ELF-1 (cell line): ENCODE measurements at places on chromosomes 12 and 14.
A peak's percentile ranks its signal among the peaks of the same experiment; 100 is the strongest.

GRCh38 chr12:117967043-117967442 lies 1.7 kb downstream of the KSR2 start:
- no peak for DNase-seq

DNA sequence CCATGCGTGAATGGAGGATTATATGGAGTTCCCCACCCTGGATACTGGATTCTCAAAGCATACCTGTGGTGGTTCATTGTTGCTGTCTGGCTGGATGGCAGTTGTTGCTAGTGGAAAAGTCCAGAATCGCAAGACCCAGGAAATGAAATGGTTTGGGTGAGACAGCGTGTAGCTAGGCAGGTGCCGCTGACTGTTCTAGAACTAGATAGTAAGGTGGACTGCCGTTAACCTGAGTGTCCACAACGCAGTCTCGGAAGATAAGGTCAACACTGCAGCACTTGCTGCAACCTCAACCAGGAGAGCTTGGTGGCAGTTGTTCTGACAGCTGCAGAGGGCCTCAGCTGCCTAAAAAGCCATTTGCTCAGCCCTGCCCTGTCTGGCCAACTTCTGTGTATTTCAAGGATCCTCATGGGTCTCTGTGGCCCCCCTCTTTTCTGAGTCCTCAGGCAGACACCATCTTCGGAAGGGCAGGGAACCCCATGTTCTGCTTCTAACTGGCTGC lies 15.5 kb upstream of the IRF2BPL start:
- DNase-seq: peak; percentile 24

DNA sequence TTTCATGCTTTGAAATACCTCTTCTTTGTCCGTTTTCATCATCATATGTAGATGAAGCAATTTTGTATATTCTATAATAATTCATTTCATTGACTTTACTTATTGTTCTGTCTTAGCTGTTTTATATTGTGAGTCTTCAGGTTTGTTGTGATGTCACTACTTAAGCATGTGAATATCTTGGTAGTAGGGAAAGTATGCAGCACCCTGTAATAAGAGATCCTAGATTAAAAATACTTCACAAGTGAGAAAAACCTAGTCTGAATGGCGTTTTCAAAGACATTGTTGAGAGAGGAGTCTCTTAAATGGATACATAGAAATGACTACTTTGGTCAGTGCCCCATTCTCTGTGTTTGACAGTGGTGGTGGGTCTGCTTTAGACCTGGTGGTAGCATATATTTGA lies 61.4 kb downstream of the SLC16A7 start:
- DNase-seq: no peak

GRCh38 chr14:37620856-37621255 lies 25.4 kb downstream of the TTC6 start:
- no peak for DNase-seq

DNA sequence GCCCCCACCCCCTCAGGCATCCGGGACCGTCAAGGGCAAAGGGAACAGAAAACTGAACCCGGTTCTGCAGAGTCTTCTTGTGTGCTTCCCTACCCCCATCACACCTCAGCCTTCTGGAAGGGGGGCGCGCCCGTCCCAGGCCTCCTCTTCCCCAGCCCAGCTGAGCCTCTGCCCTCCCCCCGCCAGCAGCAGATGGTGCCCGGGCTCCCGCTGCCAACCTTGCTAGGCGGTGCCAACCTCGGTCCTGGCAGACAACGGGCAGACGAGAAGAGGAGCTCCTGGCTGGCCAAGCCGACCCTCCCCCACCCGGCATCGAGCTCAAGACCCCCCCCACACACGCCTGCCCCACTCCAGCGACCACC lies 8.7 kb downstream of the STAC3 start:
- no peak for DNase-seq

DNA sequence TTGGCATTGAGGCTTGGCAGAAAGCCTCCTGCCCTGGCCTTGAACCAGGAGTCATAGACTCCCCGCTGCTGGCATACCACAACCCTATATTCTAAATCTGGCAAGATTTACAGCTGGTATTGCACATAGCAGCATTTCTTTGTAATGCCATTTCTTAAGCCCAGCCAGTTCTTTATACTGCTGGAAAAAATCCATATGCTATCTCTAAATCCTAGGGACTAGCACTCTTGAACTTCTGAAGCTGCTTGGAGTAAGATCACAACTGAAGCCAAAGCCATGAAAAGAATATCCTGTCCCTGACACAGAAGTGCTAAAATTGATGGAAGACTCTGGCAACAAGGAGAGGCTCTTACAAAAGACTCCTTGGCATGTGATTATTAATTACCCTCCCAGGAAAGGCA lies 89.3 kb downstream of the KCNC2 start:
- no peak for DNase-seq

GRCh38 chr14:26137161-26137560 lies 460.7 kb downstream of the NOVA1 start:
- no peak for DNase-seq

DNA sequence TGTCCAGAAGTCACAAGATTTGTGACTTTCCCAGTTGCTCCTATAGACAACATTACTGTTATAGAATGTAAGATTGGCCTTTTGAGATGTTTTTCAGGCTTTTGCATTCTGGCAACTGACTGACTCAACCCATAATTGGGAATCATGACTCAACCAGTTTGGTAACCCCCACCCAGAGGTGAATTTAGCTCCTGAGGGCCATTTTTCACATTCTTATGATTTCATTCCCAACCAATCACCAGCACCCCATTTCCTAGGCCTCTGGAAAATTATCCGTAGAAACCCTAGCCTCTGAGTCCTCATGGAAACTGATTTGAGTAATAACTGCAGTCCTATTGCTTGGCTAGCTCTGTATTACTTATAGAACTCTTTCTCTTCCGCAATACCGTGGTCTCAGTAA lies 626.0 kb upstream of the SEL1L start:
- DNase-seq: no peak

- DNase-seq: no peak
Measured at GRCh38 chr12:24431872-24432271, 482.4 kb upstream of the SOX5 start.

DNA sequence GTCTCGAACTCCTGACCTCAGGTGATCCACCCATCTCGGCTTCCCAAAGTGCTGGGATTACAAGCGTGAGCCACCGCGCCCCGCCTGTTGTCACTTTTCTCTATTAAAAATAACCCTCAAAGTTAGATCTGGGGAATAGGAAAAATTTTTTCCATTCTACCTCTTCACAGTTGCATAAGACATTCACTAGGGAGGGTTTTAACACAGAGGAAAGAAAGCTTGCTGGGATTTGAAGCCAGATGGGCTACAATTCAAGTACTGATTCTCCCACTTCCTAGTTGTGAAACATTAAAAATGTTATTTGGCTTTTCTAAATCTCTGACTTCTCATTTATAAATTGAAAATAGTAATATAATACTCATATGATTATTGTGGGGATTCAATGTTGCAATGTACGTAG lies 23.3 kb upstream of the SLC15A5 start:
- no peak for DNase-seq

DNA sequence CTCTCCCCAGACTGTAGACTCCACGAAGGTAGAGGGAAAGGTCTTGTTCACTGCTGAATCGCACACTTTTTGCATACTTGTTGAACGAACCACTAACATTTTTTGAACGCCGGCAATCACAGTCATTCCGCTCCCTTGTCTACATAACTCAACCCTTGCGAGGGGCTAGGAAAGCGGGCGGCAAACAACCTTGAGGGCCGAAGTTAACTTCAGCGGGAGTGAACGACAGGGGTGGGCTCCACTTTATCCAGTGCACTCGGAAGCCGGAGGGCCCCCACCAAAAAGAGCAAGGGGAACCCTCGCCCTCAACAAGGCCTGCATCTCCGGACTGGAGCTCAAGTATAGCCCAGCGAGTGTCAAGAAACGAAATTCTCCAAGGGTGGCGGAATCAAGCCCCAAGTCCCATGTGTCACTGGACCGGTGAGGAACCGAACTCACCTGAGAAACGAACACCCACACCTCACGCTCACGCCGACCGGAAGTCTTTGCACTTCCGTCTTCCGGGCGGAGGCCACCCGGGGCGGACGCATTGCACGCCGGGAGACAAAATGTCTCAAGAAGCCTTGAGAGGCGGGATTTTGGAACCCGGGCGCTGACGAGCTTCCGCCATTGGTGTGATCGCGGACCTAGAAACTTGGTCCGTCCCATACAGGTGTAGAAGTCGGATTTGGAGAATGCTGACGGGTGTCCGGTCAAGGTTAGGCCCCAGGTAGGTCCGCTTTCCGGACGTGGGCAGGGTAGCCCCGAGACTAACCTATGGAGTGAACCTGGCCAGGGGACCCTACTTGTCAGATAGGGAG lies at the start of gene LLPH:
Gene LLPH (minus strand): TSS at position 484 of the 800 bp plus-strand sequence. CDS start 1,644 bp downstream, outside the sequence.
- DNase-seq: peak; percentile 92

GRCh38 chr12:63103494-63104131 lies 47.4 kb downstream of the AVPR1A start:
- no peak for DNase-seq

- DNase-seq: no peak
Measured at GRCh38 chr12:120115066-120115465, 1.5 kb downstream of the RAB35 start.

DNA sequence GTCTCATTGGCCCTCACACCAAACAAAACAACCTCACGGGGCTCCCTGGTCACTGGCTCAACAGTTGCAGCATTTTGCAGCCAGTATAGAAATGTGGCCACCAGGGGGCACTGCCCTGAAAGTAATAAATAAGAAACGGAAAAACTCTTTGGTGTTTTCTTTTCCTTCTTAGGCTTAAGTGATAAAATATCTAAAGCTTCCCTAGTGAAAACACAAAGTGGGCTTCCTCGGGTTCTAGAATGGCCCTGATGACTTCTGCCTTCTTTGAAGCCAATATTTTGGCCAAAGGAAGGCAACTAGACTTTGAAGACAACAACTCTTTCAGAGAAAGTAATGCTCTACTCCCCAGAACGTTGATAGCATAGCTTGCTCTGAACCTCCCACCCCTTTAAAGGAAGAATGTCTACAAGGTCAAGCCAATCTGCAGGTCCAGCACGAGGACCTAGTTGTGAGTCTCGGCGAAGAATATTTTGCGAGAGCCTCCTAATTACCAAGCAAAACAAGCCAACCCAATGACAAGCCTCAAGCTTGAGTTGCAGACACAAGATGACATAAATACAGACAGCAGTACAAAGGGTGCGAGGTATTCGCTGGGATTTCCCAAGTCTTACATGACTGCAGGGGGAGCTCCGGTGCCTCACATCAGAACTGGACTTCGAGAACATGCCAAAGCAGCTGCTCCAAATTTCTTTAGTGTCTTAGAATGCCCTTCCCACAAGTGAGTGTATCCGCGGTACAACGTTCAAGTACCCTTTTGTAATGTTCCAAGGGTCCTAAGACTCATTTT lies 2.6 kb downstream of the ITPK1 start:
- peak; percentile 81 for DNase-seq

DNA sequence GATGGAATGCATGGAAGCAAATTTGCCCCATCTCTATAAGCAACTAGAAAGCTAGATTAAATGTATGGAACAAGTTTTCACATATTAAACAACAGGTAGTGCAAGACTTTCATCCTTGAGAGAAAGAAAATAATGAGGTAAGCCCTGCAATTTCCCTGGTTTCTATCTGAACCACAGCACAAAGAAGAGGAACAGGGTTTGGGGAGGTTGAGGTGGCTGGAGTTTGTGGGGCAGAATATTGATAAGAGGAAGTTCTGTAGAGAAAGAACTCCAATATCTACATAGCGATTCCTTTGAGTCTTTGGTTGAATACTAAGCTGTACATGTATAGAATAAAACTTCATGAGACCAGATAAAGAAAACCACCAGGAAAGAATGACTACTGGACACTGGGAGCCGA lies 96.3 kb upstream of the CCND2 start:
- DNase-seq: no peak

DNA sequence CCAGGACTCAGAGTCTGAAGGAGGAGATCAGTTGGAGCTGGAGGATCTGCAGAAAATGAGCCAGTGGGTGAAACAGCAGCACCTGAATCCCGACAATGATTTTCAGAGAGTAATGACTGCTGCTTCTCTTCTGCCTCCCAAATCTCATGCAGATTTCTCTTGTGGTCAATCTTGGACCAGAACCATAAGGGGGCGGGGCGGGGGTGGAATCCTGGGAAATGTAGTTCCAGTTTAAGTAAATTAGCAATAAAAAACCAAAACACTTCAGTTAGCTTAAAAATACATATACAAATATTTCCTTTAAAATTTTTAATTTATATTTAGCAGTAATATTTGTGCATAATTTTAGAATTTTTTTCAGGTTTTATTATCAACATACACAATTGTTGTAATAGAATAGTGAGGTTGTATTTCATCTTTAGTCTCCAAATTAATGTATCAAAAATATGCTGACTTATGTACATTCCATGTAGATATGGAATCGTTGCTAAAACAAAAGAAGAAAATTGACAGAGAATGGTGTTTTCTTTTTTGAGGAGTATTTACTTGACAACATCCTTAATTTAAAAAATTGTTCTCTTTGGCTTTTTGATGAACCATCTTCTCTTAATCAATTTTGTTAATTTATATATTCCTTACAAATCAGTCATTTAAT lies 223.5 kb upstream of the SYT10 start:
- DNase-seq: no peak

DNA sequence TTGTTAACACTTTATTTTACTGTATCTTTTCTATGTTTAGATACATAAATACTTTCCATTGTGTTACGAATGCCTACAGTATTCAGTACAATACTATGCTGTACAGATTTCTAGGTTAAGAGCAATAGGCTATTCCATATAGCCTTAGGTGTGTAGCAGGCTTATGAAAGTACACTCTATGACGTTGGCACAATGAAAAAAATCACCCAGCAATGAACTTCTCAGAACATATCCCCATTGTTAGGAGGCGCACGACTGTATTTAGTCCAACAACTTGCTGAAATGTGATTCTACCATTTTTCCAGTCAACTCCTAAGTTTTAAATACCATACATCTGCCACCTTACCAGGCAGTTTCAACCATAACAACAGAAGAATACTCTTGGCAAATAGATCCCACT lies 1.8 kb downstream of the PARP11 start:
- no peak for DNase-seq

DNA sequence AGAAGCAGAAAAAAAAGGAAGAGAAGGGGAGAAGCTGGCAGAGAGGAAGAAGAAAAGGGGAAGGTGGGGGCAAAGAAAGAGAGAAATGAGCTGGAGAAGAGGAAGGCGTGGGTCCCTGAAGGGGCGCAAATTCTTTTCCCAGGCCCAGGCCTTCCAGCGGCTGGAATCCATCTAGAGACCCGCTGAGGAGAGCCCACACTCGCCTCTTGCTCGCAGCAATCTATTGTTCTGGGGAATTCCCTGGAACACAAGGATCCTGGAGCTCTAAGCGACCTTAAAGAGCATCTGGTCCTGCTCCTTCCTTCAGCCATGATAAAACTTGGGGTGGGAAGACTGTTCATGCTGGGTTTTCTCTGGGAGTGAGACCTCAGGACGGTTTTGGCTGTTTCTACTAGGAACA lies 41.2 kb upstream of the FKBP4 start:
- no peak for DNase-seq

GRCh38 chr14:104112113-104112505 lies 26.3 kb upstream of the KIF26A start:
- no peak for DNase-seq
